ENCODE measurements at places on chromosomes 11 and 22.

- no peak for DNase-seq
Measured at GRCh38 chr11:78922859-78923625, 348.4 kb upstream of the NARS2 start.

- DNase-seq: no peak
Measured at GRCh38 chr11:73746701-73747100, 14.2 kb downstream of the RAB6A start.

DNA sequence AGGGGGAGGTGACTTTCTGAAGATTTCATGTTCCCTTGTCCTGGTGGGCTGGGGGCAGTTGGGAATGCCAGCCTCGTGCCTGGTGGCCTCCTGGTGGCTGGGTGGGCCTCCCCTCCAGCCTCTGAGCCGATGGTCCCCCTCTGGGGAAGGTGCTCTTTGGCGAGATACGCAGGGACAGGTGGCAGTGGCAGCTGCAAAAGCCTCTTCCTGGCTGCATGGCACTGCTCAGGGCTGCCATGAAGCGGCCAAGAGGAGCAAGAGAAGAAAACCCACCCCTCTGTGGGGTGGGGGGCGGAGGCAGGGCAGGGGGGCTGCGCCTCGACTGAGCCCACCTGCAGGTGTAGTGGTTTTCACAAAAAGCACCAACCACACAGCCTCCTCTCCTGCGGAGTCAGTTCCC, 61.8 kb upstream of the PHF21B start:
- no peak for DNase-seq

DNA sequence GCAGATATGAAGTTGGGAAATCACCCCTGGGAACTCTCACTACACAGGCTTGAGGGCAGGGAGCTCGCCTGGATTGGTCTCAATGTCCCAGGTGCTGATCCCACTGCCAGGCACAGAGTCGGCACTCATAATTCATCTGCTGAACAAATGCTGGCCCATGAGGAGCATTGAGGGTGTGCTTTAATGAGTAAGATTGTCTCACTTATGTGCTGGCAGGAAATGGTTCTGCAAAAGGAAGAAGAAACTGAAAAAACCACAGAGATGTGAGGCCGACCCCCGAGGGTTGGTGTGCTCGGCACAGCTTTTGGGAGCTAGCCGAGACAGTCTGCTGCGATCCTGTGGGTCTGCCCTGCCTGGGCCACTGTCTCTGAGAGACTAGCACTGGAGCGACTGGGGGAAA, 9.4 kb downstream of the PLAAT2 start:
- no peak for DNase-seq

GRCh38 chr11:56910046-56910773, 78.5 kb upstream of the OR5AK2 start:
- DNase-seq: no peak

GRCh38 chr22:36833073-36833472, 16.2 kb upstream of the PVALB start:
- DNase-seq: no peak

DNA sequence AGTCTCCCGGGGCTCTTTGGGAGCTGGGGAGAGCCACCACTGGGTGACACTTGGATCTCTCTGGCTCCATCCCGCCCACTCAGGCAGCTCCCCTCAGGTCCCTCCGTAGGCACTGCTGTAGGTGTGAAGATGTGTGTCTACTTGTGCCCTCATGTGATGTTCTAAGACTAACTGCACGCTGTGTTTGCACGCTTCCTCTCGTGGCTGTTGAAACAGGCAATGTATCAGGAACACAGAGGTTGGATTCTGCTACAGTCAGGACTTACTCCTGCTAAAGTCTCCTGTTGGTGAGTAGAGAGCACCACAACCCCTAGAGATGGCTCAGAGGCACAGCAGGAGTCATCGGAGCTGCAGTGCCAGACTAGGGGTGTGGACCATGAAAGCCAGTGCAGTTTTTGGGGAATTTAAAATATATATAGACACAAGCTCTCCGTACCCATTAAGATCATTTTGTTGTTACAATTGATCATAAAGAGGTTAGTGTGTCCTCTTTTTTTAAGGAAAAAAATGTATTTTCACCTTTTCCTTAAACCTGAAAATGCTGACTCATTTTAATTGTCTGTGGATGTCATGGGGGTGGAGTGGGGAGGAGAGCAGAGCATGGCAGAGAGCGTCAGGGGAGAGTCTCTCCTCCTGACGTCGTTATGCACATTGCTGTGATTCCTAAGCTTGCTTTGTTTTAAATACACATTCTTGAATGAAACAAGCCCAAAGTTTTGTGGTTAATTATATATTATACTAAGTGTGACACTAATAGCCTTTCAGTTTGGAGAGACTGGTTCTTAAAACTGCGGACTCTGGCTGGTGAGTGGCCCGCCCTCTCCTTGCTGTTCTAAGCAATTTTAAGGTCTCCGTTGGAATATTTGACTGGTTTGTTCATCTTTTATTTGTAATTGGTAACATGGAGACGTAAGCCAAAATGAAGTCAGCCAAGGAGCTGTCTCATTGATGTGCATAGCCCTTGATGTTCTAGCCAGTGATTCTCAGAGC, 16.2 kb upstream of the CTTN start:
- no peak for DNase-seq

GRCh38 chr22:44547371-44547770, 49.3 kb upstream of the RTL6 start:
- no peak for DNase-seq

GRCh38 chr11:80086496-80087055, 645.7 kb upstream of the TENM4 start:
- no peak for DNase-seq

- no peak for DNase-seq
Measured at GRCh38 chr22:25383278-25383820, 163.9 kb downstream of the CRYBB2 start.

GRCh38 chr22:47163856-47164513, 401.5 kb downstream of the TBC1D22A start:
- DNase-seq: no peak

DNA sequence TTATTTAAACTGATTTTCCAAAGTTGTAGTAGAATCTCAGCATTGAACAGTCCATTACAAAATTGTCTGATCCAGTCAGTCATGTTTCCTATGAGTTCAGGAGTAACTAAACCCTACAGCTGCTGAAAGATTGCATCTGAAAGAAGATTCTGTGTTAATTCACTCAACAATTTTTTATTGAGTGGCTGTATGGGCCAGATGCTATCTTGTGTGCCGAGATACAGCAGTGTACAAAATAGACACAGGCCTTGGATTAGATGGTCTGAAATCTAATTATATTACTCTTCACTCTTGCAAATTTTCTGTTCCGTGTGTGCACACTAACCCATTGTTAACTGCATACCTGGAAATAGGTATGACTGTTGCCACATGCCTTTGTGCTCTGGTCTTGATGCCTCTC, 7.3 kb downstream of the GVQW3 start:
- no peak for DNase-seq

- no peak for DNase-seq
Measured at GRCh38 chr11:69371731-69372588, 78.0 kb downstream of the MYEOV start.

- DNase-seq: no peak
Measured at GRCh38 chr22:31496735-31497146, 405 bp downstream of the SFI1 start.

Data from activated B cell treated with CpG ODN at 0.5 μM for 24 hours (primary cell).